IMR-90 (cell line): ENCODE measurements at places on chromosomes 1 and 21. TPM values are rescaled to one million over a fixed set of nuclear protein-coding genes. Genes with fewer than 3 reads are reported as not detected.

Gene GSTM5
- total RNA-seq: 0.28 and 0.36 TPM in 2 replicates

Gene C1orf94
- total RNA-seq: not detected in 2 replicates

GRCh38 chr1:185351734-185352466, 34.9 kb upstream of the IVNS1ABP start:
- peak; percentile 32 for DNase-seq

GRCh38 chr21:21952566-21952965, 954.4 kb downstream of the NCAM2 start:
- DNase-seq: no peak

- peak; percentile 55 for DNase-seq
Measured at GRCh38 chr1:46477153-46477929, 12.3 kb upstream of the DMBX1 start.

DNA sequence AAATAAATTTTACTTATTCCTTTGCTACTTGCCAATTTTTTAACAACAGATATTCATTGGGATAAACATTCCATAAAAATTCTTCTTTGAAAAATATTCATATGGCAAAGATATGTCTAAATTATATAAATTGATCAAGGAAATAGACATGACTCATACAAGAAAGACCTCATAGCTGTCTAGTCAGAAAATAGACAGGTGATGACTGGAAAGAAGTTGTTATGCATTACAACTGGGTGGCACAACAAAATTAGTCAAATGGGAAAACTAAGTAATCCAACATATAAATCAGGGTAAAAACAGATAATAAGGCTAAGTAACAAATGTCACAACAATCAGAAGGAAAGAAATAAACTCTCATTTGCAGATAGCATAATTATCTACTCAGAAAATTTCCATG, 92.0 kb downstream of the USH2A start:
- no peak for DNase-seq

- DNase-seq: no peak
Measured at GRCh38 chr1:31786366-31787060, 22.4 kb upstream of the ADGRB2 start.

- DNase-seq: no peak
Measured at GRCh38 chr1:3714284-3714741, 37.9 kb upstream of the CCDC27 start.

Gene CLCNKA
- total RNA-seq: not detected in 2 replicates

DNA sequence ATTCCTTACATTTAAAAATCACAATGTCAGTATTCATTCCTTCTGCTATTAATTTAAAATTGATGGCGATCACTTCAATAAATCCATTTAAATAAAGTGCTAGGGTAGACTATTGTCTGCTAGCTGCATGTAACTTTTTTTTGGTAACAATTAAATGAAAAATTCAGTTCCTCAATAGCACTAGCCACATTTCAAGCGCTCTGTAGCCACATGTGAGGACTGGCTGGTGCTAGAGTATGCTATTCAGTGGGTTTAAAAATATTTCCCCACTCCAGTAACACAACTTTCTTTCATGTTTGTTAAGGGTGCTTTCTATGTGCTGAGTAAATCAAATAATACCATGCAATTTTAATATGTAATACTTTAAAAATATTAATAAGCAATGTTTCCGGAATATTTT, 108.2 kb downstream of the LTN1 start:
- peak; percentile 8 for DNase-seq

Gene AGO4
- total RNA-seq: 8.2 and 8.6 TPM in 2 replicates

- DNase-seq: no peak
Measured at GRCh38 chr1:161705537-161705936, 1.5 kb upstream of the FCRLA start.

DNA sequence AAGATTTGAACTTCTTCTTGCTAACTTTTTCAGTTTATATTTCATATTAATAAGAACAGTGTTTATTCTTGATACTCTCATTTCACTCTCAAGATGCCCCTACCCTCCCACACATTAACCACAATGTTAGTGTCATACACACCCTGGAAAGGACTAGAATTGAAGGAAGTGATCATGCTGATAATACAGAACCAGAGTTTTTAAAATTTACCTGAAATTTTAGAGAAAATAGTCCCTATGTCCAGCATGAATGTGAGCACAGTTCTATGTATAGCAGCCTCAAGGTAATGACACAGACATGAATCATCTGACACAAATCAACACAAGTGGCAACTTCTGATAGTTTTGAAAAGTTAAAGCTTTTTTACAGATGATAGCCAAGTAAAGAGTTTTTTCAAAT, 26.0 kb downstream of the RGS1 start:
- DNase-seq: peak; percentile 51

DNA sequence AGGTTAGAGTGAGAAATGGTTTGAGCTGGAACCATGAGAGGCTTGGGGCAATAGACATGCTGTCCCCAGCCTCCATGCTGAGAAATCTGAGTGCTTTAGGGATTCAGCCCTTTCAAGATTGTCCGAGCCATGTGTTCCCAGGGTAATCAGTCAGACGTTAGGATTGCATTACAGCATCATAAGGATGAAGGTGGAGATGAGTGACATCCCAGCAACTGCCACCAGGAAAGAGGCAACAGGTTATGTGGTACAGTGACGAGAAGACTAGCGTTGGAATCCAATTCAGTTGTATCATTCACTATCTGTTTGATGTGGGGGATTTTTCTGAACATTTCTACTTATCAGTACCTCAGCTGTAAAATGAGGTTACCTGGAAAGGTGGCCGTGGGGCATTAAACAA, 1.7 kb downstream of the CAMK1G start:
- DNase-seq: no peak

Gene VASH2
- 0.83 and 0.90 TPM in 2 replicates for total RNA-seq

Gene KRTAP12-2
- not detected in 2 replicates for total RNA-seq

DNA sequence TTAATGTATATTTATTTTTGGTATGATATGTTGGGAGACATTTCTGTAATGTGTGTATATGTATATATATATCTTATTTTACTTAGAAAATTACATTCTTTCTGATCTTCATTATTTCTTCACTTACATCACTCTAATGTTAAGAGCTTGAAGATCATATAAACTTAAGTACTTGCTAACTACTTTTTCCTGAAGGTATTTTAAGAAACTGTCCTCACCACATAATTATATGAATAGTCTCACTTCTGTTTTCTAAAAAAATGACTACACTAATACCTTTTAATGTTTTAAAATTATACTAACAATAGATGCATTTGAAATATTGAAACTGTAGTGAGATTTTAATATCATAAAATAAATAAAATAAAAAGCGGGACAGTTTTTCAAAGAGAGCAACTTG, 377.1 kb downstream of the LRRIQ3 start:
- DNase-seq: no peak

Gene KLHDC7A
- total RNA-seq: not detected in 2 replicates

- peak; percentile 49 for DNase-seq
Measured at GRCh38 chr1:11858968-11859871, 475 bp upstream of the NPPB start.

DNA sequence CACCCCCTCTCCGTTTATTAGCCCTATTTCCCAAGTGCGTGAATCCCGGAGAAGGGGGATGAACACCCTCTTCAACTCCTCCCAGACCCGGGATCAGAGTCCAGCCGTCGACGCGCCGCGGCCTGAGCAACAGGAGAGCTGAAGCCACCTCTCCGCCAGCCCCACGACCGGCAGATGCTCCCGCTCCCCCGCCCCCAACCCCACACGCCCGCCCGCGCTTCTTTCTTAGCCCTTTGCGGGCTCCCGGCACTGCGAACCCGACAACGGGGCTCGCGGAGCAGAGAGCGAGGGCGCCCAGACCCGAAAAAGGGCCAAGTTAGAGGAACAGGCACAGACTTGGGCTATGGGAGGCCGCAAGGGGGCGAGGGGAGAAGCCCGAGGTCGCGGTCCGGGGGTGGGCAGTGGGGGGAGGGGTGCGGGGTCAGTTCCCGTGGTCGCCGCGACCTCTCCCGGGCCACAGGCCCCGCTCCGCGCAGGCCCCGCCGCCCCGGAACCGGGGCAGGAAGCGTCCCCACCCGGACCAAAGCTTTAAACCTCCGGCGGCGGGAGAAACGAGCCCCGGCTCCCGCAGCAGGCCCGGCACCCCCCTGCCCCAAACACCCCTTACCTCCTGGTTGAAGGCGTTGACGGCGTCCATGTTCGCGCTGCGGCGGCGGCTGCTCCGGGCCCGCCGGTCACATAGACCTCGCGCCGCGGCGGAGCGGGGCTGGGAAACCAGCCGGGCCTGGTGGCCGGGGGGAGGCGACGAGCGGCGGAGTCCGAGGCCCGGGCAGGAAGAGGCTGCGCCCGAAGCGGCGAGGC, 662 bp downstream of the SCAF4 start:
- DNase-seq: no peak

Gene HCN3
- total RNA-seq: 0.36 and 0.83 TPM in 2 replicates

- DNase-seq: no peak
Measured at GRCh38 chr1:117694543-117694942, 88.7 kb downstream of the TENT5C start.

DNA sequence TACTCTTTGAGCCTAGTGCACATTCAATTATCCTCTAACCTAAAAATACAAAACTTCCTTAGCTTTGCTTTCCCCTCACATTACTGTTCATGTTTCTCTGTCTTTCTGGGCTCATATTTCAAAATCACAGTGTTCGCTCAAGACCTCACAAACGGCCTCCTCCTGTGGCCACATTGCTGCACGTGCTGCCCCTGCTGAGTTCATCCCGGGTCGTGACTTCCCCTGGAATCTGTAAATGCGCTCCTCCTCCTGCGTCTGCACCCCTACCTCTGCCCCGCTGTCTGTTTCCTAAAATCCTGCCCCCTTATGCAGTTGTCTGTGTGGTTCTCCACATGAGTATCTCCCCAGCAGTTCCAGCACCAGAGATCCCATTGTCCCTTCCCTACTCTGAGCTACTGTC, 45.5 kb upstream of the RAVER2 start:
- DNase-seq: no peak

DNA sequence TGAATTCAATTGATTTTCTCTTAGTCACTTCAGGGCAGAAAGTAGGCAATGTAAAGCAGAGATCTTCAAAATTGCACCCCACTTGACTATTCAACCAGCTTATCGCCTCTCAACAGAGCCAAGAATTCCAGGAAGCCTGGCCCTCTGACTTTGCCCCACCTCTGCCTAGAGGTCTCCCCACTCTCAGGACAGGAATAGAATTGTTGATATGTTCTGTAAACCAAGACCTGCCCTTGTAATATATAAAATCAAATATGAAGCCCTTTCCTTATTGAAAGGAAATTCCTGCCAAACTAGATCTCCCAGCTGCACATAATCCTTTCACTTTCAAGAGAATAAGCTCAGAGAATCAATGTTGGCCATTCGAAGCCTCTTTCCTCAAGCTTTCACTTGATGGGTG, 116.1 kb upstream of the DPT start:
- no peak for DNase-seq

GRCh38 chr1:115303364-115303763, 34.7 kb downstream of the NGF start:
- DNase-seq: no peak

Gene WDR64
- not detected in 2 replicates for total RNA-seq

- no peak for DNase-seq
Measured at GRCh38 chr1:67110352-67110751, 24.4 kb downstream of the C1orf141 start.

Gene NCAM2
- 5.0 and 5.6 TPM in 2 replicates for total RNA-seq
